ENCODE measurements at places on chromosomes 16 and 17.

DNA sequence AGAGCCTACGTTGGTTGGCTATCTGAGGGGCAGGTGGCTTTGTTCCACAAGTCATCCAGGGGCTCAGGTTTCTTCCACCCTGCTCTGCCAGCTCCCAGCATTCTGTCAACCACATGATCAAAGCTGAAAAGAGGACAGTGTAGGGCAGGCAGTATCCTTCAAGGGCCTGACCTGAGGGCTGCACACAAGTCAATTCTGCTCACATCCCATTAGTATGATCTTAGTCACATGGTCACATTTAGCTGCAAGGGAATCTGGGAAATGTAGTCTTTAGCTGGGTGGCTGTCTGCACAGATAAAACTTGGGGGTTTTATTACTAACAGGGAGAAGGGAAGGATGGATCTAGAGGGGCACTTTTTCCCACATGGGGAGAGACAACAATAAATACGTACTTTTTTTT lies 97.3 kb downstream of the SALL1 start:
- DNase-seq, result no peak

GRCh38 chr16:56994311-56994710 lies 5.0 kb downstream of the NLRC5 start:
- DNase-seq, result no peak

- no peak for DNase-seq
Measured at GRCh38 chr17:49029801-49030200, 32.6 kb downstream of the IGF2BP1 start.

GRCh38 chr17:82545071-82545462 lies 25.5 kb downstream of the FOXK2 start:
- DNase-seq, result no peak

DNA sequence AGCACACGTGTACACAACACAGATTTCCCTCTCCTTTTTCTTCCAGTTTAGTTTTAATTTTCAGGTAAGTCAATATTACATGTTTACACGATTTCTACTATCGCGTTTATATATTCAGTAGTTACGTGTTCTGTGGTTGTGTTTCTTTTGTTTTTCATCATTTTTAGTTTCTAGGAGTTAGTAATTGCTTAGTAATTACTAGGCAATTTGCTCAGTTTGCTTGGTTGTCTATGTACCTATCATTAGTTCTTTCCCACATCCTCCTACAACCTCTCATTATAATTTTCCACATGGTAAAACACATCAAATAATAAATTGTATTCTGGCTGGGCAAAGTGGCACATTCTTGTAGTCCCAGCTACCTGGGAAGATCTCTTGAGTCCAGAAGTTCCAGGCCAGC lies 24.6 kb upstream of the GUCY2D start:
- no peak for DNase-seq

- no peak for DNase-seq
Measured at GRCh38 chr16:53080345-53081031, 25.7 kb downstream of the CHD9 start.

- no peak for DNase-seq
Measured at GRCh38 chr16:54590836-54591235, 304.2 kb upstream of the IRX3 start.

GRCh38 chr17:47877368-47878034 lies 18.5 kb upstream of the SP2 start:
- no peak for DNase-seq

DNA sequence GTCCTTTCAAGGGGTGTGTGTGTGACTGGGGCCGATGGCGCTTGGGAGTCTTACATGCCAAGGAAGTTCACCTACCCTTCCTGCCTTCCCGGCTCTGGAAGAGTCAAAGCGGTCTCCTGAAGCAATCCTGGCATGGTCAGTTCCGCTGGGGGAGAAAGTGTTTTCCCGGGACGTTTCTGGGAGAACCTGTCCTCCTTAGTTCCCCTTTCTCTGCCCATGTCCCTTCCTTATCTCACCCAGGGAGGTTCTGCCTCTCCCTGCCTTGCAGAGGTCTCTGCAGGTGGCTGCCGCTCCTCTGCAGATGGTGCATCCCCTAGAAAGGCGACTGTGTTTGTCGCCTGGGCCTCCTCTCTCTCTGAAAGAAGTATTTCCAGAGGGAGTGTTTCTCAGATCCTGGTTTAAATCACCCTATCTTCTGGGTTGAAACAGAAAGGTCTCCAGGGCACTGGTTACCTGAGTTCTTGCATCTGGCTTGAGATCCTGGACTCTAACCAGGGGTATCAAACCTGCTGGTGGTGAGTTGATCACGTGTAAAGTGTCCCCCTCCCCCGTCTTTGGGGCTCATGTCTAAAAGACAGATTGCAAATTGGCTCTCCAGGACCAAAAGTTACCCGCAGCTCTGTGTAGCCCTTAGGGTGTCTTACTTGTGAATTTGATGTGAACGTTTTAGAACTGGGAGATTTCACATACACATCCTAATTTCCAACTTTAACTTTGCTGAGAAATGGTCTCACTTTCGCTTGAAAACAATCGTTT lies 1.9 kb downstream of the PRKCB start:
- DNase-seq, result no peak

- no peak for DNase-seq
Measured at GRCh38 chr17:81204578-81204977, 18.2 kb downstream of the CEP131 start.

- DNase-seq, result no peak
Measured at GRCh38 chr16:69328854-69329316, 1.5 kb downstream of the PDF start.

GRCh38 chr16:87838643-87839541 lies 30.4 kb downstream of the SLC7A5 start:
- no peak for DNase-seq

GRCh38 chr17:44786551-44787081 lies 27.8 kb downstream of the ADAM11 start:
- DNase-seq, result no peak

DNA sequence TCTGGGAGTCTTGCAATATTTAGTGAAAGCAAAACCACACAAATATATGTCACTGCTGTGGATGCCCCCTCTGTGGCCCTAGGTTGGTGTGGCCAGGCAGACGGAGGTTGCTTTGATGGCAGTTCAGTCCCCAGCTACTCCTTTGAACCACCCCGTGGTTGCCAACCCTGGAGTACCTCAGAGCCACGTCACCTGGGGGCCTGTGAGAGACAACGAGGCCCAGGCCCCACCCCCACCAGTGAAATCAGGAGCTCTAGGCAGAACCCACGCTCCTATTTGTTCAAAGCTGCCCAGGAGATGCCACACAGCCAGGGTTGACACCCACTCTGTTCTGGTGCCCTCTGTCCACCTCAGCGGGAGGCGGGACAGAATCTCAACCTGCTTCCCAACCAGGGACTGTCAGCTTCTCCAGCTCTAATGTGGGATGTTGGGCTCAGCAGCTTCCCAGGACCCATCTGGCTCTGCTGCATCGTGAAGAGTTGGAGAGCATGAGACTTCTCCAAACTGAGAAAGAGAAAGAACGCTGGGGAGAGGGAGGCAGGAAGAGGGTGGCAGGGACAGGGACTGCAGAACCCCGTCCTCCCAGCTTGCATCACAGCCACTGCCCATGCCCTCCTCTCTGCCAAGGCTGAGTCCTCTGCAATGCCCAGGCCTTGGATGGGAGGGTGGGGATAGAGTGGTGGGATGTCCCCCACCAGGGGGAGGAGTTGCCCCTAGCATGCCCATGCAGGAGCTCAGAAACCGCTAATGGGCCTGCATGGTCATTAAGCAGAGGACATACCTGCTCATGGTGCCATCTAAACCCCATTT lies 81.8 kb downstream of the C16orf78 start:
- no peak for DNase-seq

DNA sequence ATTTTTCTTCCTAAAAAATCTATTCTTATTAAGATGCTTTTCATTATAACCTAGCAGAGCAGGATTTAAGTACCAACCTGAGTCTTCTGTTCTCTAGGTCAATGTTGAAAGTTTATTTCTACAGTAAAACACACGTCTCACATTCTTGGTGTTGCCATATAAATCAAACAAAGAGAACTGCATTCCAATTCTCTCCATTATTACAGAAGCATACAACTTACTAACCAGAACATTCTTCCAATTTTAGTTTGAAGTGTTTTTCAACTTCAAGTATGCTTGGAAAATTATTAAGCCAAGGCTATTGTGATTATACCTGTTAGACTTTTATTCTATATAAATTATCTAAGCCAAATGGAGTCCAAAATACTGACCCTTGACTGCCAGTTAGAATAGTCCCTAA lies 110.4 kb upstream of the PMFBP1 start:
- no peak for DNase-seq

- no peak for DNase-seq
Measured at GRCh38 chr17:79812353-79813258, 15.7 kb upstream of the CBX8 start.

GRCh38 chr17:44604768-44605485 lies 47.6 kb downstream of the FZD2 start:
- DNase-seq, result no peak

- no peak for DNase-seq
Measured at GRCh38 chr16:13100970-13101369, 199.6 kb downstream of the SHISA9 start.

DNA sequence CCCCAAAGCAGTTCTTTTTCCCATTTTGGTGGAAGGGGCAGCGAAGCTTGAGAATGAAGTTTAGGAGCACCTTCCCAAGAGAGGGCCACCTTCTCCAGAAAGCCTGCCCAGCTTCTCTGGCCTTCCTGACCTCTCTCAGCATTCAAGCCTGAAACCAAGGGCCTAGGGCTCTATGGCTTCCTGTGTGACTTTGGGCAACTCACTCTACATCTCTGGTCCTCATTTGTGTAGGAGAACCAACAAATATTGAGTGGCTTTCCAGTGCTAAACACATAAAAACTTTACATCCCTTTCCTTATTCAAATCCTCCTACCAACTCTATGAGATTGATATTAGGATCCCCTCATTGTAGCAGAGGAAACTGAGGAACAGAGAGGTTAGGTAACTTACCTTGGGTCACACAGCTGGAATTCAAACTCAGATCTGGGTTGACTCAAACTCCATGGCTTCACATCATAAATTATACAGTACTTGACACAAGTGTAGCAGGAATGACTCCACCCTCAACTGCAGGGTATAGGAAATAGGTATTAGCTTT lies 32.0 kb upstream of the MYO18A start:
- DNase-seq, result no peak

GRCh38 chr16:442976-443375 lies 17.5 kb downstream of the RAB11FIP3 start:
- no peak for DNase-seq

DNA sequence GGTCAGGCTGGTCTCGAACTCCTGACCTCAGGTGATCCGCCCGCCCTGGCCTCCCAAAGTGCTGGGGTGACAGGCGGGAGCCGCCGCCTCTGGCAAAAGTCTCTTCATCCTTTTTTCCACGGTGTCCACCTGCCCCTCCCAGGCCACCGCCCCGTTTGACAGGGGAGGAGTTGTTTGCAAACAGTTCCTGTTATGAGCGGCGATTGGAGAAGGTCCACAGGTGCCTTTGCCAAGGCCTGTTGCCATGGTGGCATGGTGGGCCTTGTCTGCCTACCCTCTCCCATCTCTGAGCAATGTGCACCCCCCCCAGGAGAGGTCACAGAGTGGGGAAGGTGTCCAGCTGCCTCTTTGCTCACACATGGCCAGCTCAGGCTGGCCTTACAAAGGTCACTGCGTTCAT lies 16.0 kb upstream of the RAP1GAP2 start:
- DNase-seq, result no peak

DNA sequence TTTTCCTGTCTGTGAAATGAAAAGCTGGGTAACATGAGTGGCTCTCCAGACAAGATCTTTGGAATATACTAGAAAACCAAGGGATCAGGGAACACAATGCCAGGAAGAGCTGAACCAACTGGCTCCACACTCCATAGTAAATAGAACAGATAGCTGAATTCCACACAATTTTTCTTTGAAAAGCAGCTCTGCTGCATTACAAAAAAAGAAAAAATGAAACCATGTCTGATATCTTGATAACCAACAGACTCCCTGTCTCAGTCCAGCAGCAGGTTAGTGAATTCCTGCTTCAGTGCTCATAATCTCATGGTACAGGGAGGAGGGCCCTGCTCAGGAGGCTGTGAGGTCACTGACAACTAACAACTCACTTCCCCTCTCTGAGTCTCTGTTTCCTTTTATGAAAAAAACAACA lies 97.1 kb downstream of the CDH11 start:
- no peak for DNase-seq

GRCh38 chr17:7572338-7572587 lies 7.2 kb upstream of the CD68 start:
- no peak for DNase-seq

DNA sequence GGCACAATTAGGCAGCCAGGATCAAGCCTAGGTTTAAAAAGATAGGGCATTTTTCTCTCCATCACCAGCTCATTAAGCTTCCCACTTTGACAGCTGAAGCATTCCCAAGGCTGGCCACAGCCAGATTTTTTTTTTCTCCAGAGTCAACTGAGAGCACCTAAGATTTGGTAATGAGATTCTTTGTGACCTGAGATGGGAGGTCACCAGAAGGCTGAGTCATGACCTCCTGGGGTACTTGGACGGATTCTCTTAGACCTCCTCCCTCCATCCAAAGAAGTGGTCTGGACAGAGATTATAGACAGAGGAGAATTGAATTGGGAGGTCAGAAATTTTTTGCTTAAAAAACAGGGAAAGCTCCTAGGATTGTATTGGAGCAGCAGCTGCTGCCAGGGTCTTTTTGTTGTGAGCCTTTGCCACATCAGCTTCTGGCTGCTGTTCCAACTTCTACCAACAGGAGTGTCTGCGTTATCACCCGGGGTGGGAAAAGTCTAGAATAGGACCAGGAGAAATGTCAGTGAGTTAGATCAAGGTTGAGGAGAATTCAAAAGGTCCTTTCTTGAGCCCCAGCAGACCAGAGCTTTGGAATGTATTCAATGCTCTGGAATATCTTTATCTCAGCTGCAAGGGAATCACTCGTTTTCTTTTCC lies 221.2 kb upstream of the N4BP1 start:
- no peak for DNase-seq

GRCh38 chr16:1533443-1533951 lies at the start of gene TMEM204:
TMEM204 (plus strand) TSS chr16:1533666; CDS start chr16:1534276, 610 bp downstream.
- DNase-seq, result no peak

DNA sequence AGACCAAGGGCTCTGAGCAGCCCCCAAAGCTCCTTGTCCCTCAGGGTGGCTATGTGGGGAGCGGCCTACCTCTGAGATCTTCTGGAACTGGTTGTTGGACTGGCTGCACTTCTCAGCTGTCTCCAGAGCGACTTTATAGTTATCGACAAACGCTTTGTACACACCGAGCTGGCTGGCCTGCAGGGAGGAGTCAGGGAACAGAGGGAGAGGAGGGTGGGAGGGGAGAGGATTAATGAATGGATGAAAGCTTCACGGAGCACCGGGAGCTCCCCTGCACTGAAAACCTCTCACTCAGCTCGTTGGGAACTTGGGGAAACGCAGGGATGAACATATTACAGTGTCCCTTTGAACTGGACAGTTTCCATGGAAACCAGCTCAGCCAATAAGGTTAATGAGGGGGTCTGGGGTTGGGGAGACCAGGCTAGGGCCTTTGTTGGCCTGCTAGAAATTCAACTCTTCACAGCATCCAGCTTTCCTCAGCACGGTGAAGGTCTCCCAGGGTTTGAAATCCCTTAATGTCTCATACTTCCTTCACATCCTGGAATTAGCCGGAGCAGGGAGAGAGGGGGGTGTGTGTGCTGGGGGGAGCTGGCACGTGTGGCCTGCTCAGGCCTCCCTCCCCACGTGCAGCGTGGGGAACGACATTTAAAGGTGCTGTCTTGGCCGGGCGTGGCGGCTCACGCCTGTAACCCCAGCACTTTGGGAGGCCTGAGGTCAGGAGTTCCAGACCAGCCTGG lies 86.7 kb downstream of the TIMM22 start:
- DNase-seq, result no peak

- no peak for DNase-seq
Measured at GRCh38 chr16:9900576-9900975, 281.7 kb downstream of the GRIN2A start.

- DNase-seq, result no peak
Measured at GRCh38 chr16:10390867-10391266, 5.0 kb downstream of the ATF7IP2 start.
